Esophagus muscularis mucosa (tissue), 4 donors: ENCODE measurements at places on chromosomes 7 and 10. TPM values are rescaled to one million over a fixed set of nuclear protein-coding genes. Genes with fewer than 3 reads are reported as not detected.

The FAM180A gene
- 9.4 TPM for total RNA-seq

The OLAH gene
- 2.6 TPM for total RNA-seq

The KCNIP2 gene
- total RNA-seq: 0.75 TPM

- peaks cover 60% of the 10 kb centered on the region for H3K4me1 ChIP-seq
- H3K27ac ChIP-seq: peak overlapping the region; percentile 99
- H3K27me3 ChIP-seq: no peaks in the 10 kb centered on the region
- peak overlapping the region; percentile 99 for H3K4me3 ChIP-seq
- H3K36me3 ChIP-seq: no peaks in the 10 kb centered on the region
Observed at GRCh38 chr7:74174606-74175082, 488 bp downstream of the EIF4H start.

DNA sequence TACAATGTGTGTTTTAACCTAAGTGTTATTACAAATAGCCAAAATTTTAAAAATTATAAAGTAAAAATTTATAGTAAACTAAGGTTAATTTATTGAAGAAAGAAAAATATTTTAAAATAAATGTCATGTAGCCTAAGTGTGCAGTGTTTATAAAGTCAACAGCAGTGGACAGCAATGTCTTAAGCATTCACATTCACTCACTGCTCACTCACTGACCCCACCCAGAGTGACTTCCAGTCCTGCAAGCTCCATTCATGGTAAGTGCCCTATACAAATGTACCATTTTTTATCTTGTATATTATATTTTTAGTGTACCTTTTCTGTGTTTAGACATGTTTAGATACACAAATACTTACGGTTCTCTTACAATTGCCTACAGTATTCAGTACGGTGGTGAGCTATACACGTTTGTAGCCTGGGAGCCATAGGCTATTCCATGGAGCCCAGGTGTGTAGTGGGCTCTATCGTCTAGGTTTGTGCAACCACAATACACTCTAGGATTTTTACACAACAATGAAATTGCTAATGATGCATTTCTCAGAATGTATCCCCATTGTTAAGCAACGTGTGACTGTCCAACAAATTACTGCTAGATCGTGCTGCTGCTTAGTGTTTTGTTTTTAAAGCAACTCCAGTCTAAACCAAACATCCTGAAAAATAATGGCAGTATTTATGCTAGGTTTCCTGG, 108.9 kb upstream of the NAMPT start:
- no peaks in the 10 kb centered on the region for H3K27me3 ChIP-seq
- no peak overlapping the region for H3K27ac ChIP-seq
- no peaks in the 10 kb centered on the region for H3K4me1 ChIP-seq
- no peaks in the 10 kb centered on the region for H3K36me3 ChIP-seq
- no peak for DNase-seq

- H3K36me3 ChIP-seq: no peaks in the 10 kb centered on the region
- H3K4me1 ChIP-seq: no peaks in the 10 kb centered on the region
- H3K27ac ChIP-seq: no peak overlapping the region
- no peak for DNase-seq
Observed at GRCh38 chr7:57165285-57165899, 33.2 kb upstream of the ZNF479 start.

DNA sequence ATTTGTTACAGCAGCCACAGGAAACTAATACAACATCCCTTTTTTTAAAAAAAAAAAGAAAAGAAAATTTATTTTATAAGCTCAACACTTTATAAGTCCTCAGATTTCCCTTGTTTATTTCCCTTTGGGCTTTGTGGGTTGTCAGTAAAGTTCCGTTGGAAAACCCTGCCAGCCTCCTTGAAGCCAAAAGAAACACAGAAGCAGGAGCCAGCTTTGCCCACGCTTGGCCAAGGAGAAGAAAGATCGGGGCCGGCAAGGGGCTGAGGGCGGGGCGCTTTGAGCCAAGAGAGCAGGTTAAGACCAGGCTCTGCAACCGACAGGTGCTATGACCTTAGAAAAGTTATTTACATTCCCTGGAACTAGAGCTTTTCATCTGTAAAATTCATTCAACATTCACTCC, 72.7 kb downstream of the RGS10 start:
- H3K36me3 ChIP-seq: no peaks in the 10 kb centered on the region
- no peaks in the 10 kb centered on the region for H3K27me3 ChIP-seq
- H3K4me3 ChIP-seq: no peak overlapping the region
- no peaks in the 10 kb centered on the region for H3K4me1 ChIP-seq

DNA sequence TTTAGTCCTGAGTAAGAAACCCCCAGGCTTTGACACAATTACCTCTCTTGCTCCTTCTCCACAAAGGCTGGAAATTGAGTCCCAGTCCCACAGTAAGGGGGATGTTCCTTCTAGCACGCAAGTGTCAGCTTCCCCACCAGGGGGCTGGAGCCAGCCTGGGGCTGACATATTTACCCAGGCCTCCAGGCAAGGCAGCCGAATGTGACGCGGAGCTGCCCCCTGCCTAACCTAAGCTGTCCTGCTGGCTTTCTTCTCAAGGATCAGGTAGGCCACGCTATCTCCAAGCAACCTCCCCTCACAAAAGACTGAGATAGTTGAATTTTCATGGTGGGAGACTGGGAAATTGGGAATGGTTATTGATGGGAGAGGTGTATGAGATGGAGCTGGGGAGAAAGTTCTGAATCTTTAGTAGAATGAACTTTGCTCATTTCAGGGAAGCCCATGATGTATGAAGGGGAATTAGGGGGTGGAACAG, 19.2 kb upstream of the BMPER start:
- peak; percentile 79 for DNase-seq
- H3K4me1 ChIP-seq: no peaks in the 10 kb centered on the region
- no peaks in the 10 kb centered on the region for H3K27me3 ChIP-seq
- H3K4me3 ChIP-seq: no peak overlapping the region

DNA sequence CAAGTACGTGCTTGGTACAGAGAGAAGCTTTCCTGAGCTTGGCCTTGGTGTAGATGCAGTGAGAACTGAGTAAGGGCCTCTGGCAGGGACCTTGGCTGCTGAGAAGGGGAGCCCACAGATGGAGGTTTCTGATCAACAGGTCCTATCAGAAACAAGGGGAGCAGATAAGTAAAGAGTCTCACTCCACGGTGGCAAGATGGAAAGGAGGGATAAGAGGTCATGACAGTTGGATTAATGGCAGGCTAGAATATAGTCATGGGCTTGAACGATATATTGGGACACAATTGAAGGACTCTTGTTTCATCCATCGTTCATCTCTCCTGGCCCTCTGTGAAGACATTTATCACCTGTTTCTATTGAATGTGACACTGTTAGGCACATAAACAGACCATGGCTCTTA, 41.5 kb downstream of the MET start:
- no peaks in the 10 kb centered on the region for H3K36me3 ChIP-seq
- H3K27ac ChIP-seq: no peak overlapping the region
- H3K4me3 ChIP-seq: no peak overlapping the region
- H3K27me3 ChIP-seq: no peaks in the 10 kb centered on the region
- DNase-seq: no peak

DNA sequence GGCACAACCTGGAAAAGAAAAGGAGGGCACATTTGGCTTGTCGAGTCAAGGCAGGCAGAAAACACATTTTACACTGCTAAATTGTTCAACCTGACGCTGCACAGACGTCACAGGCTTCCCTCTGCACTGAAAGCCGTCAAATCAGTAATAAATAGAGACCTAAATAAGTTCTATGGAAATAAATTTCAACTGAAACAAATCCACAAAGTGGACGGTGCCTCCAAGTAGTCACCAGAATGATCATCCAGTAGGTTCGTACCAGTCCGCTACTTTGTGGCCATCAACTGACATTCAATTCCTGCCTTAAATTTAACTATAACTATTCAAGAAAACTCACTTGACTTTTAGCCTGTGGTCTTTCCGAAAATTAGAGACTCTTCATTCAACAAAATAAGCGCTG, 49.0 kb downstream of the NPVF start:
- H3K27me3 ChIP-seq: no peaks in the 10 kb centered on the region
- no peaks in the 10 kb centered on the region for H3K36me3 ChIP-seq
- H3K4me3 ChIP-seq: peak overlapping the region; percentile 89
- peaks cover 7% of the 10 kb centered on the region for H3K4me1 ChIP-seq
- peak overlapping the region; percentile 88 for H3K27ac ChIP-seq

The LIPN gene
- 0.33 TPM for total RNA-seq

DNA sequence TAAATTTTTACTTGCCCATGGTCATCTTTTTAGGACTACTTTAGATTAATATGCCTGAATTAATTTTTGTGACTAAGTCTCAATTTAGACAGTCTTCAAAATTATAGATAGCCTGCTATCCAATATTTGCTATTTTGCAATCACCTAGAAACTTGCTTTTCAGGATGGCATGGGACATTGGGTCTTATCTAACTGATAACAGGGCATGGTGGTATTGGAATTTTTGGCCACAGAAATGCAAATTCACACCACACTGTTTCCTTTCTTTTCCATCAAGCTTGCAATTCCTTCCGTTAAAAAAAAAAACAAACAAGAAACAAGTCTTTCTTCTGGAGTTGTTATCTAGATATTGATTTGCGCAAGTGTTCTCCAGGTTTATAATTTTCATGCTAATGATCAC, 8.8 kb downstream of the ARL5B start:
- no peaks in the 10 kb centered on the region for H3K27me3 ChIP-seq
- H3K36me3 ChIP-seq: peaks cover 39% of the 10 kb centered on the region
- H3K4me3 ChIP-seq: no peak overlapping the region
- H3K27ac ChIP-seq: no peak overlapping the region
- peaks cover 35% of the 10 kb centered on the region for H3K4me1 ChIP-seq
- no peak for DNase-seq

DNA sequence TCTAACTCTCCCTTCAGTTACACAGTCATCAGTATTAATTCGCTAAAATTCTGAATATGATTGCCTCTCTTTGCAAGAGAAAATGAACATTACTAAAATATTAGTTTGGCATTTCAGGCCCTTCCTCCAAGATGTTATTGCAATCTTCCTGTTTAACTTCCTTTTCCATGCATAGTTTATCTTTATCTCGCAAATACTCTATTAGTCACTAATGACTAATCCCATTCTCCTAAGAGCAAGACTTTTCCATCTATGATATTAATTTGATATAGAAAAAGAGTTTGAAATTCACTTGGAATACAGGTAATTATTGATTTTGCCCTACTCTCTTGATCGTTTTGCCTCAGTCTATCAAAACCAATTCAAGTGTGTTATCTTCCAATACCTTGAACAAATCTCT, 41.8 kb upstream of the SEMA3A start:
- H3K27ac ChIP-seq: no peak overlapping the region
- no peak for DNase-seq
- peaks cover 18% of the 10 kb centered on the region for H3K4me1 ChIP-seq
- no peak overlapping the region for H3K4me3 ChIP-seq
- no peaks in the 10 kb centered on the region for H3K27me3 ChIP-seq
